ENCODE measurements at places on chromosomes 4 and X.
A peak's percentile ranks its signal among the peaks of the same experiment; 100 is the strongest.

DNA sequence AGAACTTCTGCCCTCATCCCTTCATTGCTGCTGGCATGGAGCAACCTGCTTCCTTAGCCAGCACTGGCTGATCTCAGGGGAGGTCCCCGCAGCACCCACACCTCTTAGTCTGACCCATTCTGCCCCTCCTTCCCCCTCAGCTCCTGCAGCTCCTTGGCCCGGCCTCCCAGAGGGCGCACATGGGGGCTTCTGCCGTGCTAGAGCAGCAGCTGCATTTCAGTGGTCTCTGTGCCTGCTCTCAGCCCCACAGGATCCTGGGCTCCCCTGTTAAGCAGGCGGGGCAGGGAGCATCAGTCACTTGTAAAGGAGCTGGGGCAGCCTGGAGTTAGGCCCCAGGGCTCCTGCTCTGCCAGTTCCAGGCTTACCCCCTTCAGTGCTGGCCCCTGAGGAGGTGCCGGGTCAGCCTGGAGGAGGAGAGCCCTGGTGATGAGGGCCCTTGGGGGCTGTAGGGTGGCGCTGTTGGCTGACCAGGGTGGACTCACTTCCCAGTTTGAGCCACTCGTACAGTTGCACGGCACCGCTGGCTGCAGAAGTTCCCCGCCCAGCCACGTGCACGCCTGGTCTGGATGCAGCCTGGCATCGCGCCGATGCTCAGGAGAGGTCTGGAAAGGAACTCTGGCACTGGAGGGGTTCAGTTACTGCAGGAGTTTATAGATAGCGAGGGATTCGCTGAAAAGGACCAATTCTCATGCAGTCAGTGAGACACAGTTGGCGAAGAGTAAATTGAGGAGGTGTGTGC lies 85.1 kb upstream of the PSAPL1 start:
- no peak for DNase-seq

DNA sequence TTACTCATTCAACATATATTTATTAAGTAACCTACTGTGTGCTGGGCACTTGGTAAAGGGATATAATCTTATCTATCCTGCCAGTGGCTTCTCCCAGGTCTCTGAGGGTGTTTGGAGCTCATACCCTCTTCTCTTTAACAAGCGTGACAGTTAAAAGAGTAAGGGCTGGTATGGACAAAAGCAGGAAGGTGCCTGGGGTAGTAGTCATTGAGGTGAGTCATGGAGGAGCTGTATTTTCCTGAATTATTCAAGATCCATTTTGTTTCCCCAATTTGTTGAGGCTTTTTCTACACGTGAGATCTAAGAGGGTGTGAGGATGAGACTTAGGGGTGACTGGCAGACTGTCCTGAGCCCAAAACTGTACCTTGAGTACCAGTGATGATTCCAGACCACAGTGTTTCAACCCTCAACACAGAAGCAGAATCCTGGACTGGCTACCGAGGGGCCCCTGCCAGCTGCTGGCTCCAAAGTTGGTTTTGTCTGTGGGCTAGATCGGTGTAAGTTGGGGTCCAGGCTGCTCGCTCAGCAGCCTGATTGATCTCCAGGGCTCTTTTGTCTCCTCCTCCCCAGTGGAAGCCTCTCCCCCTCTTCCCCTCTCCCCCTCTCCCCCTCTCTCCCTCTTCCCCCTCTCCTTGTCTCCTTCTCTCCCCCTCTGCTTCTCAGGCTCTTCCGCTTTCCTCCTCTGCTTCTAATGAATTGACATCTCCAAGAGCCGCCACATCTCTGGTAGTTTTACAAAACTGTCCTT lies at the start of gene DRP2:
DRP2 (plus strand) TSS at position 671 of the 748 bp plus-strand sequence. CDS start 11,862 bp downstream, outside the sequence.
- DNase-seq, result no peak

DNA sequence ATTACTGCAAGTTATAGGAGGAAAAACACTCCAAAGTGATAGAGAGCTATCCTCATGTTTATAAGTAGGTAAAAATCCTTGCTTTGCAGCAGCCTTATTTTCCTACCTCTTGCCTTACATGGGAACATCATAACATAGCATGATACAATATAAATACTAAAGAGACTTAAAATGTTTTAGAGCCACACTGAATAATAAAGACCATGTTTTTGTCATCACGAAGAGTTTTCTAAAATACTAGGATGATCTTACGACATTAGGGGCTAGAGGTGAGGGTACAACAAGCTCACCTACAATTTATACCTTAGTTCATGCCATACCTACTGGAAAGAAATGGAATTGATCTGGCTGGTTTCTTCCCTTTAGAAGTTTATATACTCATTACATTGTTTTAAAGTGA lies 184.8 kb downstream of the FBXW7 start:
- no peak for DNase-seq

GRCh38 chr4:153564630-153565525 lies 98.7 kb downstream of the TMEM131L start:
- DNase-seq, result peak; percentile 35

- DNase-seq, result peak; percentile 56
These were observed 12.1 kb upstream of the ETNPPL start for GRCh38 chr4:108774809-108775530.

- no peak for DNase-seq
These were observed 52.9 kb upstream of the FRAS1 start for GRCh38 chr4:78004270-78004669.

- DNase-seq, result no peak
These were observed 107.9 kb downstream of the ZNF827 start for GRCh38 chr4:145830699-145831098.

- no peak for DNase-seq
These were observed 57.0 kb upstream of the SORCS2 start for GRCh38 chr4:7135389-7135746.

GRCh38 chr4:59537246-59537886 lies 1662.8 kb upstream of the ADGRL3 start:
- DNase-seq, result no peak

GRCh38 chr4:127410644-127411043 lies 222.1 kb upstream of the INTU start:
- DNase-seq, result no peak

GRCh38 chrX:115560978-115561604 lies at the start of gene PLS3:
Gene PLS3, plus strand, starts transcription at chrX:115561174. Its CDS starts 49,077 bp downstream, at chrX:115610251.
- peak; percentile 81 for DNase-seq

- DNase-seq, result no peak
These were observed 101.4 kb downstream of the WWC2 start for GRCh38 chr4:183200453-183200852.

- no peak for DNase-seq
These were observed 247.3 kb downstream of the GPAT3 start for GRCh38 chr4:83783215-83783614.

DNA sequence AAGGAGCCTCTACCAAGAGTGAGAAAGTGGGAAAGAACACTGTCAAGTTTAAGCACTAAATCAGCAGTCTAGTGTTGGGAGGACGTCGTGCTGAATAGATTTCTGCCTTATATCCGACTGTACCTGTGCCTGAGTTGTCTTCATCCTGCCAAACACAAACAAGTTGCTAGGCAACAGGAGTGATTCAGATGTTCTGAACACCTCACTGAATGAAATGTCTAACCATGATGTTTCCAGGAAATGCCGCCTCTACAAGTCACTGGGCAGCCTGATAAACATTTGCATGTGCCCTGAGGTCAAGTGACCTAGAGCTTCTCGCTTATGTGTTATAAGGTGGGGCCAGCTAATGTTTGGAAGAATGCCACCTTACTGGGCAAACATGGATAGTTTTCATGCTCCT lies 37.9 kb downstream of the SGMS2 start:
- DNase-seq, result no peak

GRCh38 chr4:4575284-4576211 lies 33.7 kb upstream of the STX18 start:
- peak; percentile 54 for DNase-seq

DNA sequence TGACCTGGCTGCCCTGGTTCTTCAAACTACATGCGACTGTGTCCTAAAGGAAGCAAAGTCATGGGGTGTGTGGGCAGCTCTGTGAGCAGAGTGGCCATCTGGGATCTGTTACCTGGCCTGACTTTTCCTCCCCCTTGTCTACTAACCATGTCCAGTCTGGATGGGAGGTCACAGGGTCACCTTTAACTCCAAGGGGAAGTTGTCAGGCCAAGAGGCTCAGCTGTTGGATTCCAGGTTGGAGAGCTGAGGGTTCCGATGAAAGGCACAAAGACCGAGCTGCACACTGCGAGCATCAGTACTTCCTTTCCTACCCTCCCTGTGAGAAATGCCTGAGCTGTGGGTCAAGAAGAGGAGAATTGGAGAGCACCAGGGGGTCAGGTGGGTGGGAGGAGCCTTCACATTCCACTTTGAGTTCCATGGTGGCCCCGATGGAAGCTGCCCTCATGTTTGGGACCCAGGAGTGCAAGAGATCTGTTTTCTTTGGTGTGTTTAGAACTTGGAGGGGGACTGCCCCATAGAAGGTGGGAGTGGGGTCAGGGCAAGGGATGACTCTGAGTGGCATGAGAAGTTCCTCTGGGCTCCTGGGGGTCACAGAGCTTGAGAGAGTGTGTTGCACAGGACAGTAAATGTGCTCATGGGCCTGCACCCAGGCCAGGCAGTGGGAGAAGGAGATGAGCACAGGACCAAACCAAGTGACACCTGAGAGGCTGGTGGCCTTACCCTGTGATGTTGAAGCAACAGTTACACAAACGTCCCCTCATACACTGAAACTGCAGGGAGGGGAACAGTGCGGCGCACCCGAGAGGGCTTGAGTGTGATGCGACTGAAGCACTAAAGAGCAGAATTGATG lies 36.2 kb downstream of the RGS12 start:
- DNase-seq, result no peak

GRCh38 chr4:8419222-8420041 lies 21.1 kb downstream of the ACOX3 start:
- no peak for DNase-seq

DNA sequence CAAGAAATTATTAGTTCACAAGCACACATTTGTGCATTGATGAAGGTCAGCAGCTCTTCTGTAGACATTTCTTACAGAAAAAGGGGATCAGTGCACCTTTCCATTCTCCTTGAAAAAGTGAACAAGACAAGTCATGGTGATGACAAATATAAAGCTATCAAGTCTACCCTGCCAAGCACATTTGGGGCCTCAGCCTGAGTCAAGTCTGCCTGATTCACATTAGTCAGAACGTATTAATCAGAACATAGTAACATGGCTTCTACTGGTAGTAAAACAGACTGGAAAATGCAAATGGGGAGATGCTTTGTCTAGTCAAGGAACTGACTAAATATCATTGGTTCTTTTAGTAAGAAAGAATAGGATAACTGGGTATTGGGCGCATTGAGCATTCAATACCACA lies 2305.1 kb downstream of the PCDH7 start:
- no peak for DNase-seq

DNA sequence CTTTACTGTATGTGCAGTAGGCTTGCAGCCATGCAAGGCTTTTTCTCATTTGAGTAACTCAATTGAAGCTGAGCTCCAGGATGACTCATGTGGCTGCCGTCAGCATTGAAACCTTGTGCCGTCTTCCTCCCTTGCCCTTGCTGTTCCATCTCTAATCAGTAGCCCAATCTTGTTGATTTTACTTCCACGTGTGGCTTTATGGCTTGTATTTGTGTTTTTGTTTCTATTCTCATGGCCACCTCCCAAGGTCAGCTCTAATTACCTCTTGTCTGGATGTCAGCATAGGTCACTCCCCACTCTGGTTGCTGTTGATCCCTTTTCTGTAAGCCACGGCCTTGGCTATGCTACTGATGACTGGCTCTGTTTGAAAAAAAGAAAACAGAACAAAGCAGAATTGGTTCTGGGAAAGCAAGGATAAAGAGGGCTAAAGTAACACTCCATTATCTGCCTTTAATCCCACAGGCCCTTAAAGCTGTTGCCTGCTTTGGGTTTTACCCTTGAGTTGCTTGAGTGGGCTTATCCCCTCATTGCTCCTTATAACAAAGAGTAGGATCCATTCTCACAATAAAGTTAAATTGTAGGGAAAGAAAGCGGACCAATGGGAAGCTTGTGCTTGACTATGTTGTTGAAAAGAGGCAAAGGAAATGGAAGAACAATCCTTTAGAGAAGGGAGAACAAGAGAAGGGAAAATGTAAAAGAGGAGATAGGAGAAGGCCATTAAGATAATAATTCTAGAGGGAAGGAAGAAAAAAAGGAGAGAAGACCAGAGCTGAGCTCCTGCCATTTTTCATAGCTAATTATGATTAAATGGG lies 173.9 kb upstream of the PGRMC2 start:
- peak; percentile 18 for DNase-seq

GRCh38 chr4:40059362-40059761 lies 2.7 kb downstream of the N4BP2 start:
- DNase-seq, result no peak

DNA sequence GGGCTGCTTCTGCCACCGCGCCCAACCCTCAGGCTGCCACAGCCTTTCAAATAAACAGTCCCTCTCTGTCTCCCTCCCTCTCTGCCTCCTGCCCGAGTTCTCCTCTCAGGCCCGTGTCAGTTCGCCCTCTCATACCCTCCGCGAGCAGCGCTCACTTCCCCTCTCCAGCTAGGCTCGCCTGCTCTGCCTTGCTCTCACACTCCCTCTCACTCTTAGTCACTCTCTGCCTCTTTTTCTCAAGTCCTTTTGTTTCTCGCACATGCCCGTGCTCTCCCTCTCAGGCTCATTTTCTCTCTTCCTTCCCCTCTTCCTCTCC lies 3.2 kb downstream of the EFNB1 start:
- no peak for DNase-seq

Measured in T47D (cell line).